ENCODE measurements at places on chromosomes 7 and 10.

DNA sequence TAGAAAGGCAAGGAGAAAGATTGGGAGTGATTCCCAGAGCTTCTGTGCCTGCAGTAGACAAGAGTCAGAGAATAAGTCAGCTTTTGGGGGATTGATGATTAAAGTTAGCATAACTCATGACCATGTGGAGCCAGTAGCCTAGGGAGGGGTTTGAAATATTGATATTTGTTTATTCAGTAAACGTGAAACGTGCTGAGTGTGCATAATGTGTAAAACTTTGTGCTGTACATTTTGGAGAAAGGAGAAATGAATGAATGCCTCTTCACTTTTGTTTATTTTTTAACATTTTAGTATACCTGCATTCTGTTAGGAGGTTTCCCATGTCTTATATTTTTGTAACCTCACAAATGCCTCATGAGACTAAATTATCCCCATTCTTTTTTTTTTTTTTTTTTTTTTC, 272.3 kb downstream of the SORCS3 start:
- DNase-seq = no peak

DNA sequence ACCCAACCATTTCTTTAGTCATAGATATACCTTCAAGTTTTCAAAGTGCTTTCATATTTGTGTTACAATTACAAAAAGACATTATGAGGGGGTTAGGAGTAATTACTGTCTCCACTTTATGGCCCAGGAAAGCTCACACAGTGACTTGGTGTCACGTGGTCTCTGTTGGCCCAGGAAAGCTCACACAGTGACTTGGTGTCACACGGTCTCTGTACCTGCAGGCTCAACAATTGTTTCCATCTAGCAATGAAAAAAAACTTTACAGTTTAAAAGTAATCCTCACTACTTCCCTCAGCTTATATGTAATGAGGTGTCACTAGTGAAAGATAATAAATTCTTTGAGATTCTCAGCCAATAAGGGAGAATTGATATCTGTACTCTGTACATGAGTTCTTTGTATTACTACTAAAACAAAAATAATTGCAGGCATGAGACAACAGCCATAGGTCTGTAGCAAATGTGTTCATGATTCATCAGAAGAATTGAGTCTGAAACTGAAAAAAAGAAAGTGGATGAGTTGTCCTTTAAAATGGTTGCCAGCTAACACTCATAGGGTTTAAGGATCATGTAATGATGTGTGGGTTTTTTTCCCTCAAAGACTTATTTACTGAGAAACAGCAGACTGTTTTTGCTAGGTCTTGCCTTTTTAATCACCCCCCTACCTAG, 10.9 kb downstream of the OGDH start:
- no peak for DNase-seq

- no peak for DNase-seq
Measured at GRCh38 chr7:25408876-25409275, 180.6 kb upstream of the NPVF start.

DNA sequence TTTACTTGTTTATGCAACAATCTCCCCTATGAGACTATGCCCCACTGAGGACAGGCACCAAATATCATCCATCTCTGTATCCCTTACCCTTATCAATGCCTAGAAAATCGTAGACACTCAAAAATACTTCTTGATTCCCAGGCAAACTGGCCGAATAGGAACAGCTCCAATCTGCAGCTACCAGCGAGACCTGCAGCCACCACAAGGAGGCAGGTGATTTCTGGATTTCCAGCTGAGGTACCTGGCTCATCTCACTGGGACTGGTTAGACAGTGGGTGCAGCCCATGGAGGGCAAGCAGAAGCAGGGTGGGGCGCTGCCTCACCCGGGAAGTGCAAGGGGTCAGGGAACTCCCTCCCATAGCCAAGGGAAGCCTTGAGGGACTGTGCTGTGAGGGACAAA, 10.8 kb upstream of the PPP1R3C start:
- DNase-seq = no peak

DNA sequence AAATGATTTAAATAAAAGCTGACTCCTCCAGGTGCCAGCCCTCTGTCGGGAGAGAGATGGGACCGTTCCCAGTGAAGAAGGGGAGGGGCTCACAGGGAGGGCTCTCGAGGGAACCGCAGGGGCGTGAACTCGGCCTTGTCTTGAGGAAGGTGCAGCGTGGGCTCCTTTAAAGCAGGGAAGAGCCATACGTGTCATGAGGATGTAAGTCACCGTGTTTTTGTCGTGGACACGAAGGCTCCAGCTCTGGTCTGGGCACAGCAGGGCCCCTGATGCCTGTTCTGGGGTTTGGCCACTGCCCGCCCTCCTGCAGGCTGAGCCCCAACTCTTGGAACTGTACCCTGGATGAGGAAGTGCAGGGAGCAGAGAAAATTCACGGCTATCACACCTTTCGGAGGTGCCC, 45.0 kb downstream of the JAKMIP3 start:
- DNase-seq = no peak

DNA sequence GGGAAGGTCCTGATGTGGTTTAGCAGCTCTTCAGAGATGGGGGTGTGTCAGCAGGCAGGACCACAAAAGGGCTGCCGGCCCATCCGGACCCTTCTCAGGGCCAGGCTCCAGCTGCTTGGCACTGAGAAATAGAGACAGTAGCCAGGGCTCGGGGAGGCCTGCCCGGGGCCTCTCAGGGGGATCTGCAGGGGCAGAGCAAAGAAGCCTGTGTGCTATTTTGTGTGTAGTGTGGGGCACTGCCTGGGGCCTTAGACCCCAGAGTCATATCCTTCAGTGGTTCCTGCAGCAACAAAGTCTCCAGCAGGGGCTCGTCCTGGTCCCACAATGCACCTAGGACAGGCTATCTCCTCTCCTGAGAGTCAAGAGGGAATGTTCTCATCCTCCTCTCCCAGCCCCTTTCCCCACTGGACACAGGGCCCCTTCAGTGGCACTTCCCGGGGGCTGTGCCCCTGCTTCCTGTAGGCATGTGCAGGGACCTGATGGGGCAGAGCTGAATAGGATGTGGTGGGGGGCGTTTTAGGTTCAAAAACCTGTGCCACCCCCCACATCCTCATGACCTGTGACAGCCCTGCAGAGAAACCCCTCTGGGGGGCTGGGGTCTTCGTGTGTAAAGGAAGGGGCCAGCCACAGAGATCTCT, 159.5 kb upstream of the RHEB start:
- DNase-seq = no peak

DNA sequence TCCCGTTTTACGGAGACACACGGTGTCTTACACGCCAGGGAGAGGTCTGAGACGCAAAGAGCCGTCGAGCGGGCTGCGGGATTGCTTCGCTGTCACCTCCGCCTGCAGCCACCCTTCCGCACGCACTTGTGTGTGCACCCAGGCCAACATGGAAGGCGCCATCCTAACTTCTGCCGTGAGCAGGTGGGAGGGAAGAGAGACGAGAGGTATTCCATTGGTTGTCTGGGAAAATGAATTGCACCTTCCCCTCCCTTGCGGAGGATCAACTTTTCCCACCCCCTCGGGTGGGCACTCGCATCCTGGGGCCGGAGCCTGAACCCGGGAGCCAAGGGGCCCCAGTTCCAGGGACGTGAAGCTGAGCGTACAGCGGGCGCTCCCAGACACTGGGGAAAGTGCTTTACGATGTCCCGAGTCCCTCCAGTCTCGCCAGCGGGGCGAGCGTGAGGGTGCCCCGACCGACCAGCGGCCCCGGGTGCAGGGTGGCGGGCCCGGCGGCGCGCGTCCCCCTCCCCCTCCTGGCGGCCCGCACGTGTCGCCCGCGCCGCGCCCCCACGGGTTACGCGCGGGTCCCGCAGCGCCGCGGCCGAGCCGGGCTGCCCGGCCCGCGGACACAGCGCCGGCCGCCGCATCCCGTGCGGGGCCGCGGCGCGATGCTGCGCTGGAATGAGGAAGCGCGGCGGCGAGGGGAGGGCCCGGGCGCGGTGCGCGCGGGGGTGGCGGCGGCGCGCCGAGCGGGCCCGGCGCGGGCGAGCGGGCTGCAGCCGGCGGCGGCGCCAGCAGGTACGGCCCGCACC, 984 bp upstream of the IKZF1 start:
- no peak for DNase-seq

DNA sequence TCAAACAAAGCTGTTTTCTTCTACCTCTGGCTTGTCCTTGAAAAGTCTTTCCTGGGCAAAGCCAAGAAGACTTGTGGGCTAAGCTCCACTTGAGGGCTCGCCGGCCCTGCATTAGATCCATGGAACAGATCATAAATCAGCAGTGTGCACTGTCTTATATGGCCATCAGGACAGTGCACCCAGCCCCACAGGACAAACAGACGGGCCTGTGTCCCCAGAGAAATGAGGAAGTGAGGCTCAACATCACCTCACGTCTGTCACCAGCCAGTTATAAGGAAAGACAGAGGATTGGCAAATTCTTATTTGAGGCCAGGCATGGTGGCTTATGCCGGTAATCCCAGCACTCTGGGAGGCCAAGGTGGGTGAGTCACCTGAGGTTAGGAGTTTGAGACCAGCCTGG, 12.3 kb upstream of the IFT22 start:
- no peak for DNase-seq

GRCh38 chr10:45379891-45380540, 6.0 kb downstream of the ALOX5 start:
- DNase-seq = no peak

DNA sequence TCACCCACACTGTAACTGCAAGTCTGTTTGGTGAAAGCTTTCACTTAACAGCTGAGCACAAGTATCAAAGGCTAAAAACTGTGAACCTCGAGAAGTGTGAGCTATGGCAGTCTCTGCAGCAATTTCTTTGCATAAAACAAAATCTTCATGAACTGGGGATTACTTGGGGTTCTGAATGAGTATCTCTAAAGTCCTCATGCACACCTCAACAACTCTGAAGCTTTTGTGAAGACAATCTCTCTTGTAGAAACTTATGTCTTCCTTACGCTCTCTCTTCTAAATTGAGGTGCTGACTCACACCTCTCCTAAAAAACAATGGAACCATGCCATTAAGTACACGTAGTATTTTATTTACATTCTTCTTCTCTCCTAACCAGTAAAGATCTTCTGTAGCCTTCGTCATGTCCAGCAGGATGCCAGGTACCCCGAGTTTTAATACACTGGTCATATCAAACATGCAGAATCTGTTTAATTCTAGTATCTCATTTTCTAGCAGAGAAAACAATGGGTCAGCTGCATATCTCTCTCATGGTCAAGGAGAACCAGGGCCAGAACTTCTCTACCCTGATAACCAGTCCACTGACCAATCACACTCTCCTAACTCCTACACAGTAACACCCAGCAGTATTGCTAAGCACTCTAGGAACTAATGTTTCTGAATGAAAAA, 76.9 kb downstream of the UBE2H start:
- DNase-seq = no peak

DNA sequence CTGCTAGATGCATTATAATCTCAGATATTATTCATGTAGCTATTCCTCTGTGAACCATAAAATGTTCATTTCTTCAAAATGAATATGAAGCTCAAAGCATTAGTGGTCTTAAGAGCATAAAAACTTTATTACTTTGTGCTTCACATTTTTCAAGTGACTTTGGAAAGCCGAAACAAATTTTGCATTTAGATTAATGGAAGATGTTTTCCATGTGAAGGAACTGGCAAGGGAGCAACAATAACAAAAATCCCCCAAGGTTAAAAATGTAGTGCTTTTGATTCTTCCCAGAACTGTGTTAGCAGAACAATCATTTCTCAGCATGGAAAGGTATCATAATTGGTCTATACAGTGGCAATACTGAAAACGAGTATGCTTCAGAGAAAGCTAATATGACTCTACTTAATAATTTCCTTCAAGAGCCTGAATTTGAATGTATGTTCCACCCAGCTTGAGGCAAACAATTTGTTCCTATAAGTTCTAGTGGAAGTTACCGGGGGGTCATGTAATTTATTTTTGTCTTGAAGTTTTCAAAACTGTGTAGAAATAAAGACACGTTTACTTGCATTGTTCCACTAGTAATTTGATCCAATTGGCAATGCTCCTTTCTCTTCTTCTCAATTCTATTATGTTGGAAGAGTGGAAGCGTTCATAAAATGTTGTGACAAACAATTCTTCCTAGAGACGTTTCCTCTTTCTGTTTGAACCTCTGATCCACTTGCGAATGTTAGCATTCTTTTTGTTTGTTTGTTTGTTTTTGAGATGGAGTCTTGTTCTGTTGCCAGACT, 665.4 kb downstream of the AUTS2 start:
- no peak for DNase-seq

DNA sequence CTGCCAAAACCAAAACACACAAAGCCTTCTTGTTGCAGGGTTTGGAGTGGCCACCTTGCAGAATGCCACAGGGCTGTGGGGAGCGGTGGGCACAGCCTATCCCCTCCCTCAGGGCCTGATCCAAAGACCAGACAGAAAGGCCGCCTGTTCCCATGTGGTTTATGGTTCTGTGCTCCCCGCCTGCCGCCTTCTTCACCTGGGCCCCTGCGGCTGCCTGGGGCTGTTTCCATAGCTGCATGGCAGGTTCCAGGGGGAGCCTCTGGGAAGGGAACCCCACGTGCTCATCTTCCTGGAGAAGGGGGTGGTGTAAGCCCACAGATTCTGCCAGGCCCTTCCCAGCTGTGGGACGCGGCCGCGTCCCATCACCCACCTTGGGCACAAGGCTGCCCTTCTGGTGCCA, 70.7 kb upstream of the EZH2 start:
- no peak for DNase-seq

GRCh38 chr7:106563466-106564150, 97.3 kb downstream of the CCDC71L start:
- no peak for DNase-seq

DNA sequence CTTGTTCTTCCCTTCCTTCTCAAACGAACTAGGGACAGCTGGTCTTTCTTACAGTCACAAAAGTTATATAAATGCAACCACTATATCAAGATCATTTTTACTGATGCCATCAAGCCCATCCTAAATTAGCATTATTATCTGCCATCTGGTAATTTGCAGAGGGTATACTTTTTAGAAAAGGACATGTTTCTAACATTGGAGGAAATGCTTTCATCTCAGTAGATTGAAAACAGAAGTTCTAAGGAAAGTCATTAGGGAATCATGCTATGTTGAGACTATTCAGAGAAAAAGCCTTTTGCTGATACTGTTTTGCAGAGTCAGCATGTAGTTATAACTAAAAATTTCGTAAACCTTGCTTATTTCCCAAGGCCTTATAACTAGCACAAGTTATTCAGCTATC, 146.7 kb downstream of the WNT2 start:
- no peak for DNase-seq

GRCh38 chr10:120794390-120794789, 56.8 kb upstream of the WDR11 start:
- no peak for DNase-seq

DNA sequence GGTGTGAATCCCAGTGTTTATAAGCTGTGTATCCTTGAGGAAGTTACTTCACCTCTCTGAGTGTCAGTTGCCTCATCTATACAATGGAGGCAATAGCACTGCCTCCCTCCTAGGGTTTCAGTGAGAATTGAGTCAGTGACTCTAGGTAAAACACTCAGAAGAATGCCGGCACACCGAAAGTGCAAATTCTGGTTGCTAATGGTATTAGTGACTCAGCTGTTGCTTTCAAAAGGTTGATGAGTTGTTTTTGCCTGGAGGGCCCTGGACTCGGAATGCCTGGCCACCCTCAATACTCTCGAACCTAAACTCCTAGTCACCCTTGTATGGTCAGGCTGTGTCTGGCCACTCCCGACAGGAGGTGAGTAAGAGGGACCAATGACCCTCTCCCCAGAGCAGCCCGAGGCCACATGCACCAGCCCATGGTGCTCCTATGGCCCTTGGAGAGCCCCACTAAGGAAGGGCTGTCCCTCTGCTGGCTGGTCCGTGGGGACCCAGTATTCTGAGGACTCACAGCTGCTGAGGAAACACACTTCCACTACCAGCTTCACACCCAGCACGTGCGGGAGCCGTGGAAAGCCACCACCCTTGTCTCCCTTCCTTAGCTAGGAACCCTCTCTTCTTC, 60.2 kb downstream of the CALML3 start:
- no peak for DNase-seq

Data from GOT3 (cell line).